ENCODE measurements at places on chromosomes 2 and 18. TPM values are rescaled to one million over a fixed set of nuclear protein-coding genes. Genes with fewer than 3 reads are reported as not detected.

ERICH2 gene
- total RNA-seq = not detected

TWIST2 gene
- not detected for total RNA-seq

HES6 gene
- total RNA-seq = 3.6 TPM

- H3K27me3 ChIP-seq = no peaks in the 10 kb centered on the region
- no peak overlapping the region for H3K4me3 ChIP-seq
- no peaks in the 10 kb centered on the region for H3K4me1 ChIP-seq
Observed at GRCh38 chr2:101063352-101064124, 61.4 kb downstream of the RPL31 start.

GRCh38 chr2:55233658-55233940, 1.1 kb downstream of the RPS27A start:
- no peak for DNase-seq
- peaks cover 38% of the 10 kb centered on the region for H3K36me3 ChIP-seq
- H3K27ac ChIP-seq = peak overlapping the region; percentile 99
- H3K4me3 ChIP-seq = peak overlapping the region; percentile 94
- peaks cover 15% of the 10 kb centered on the region for H3K4me1 ChIP-seq

- no peaks in the 10 kb centered on the region for H3K36me3 ChIP-seq
- no peaks in the 10 kb centered on the region for H3K27me3 ChIP-seq
- no peak overlapping the region for H3K27ac ChIP-seq
- H3K4me1 ChIP-seq = no peaks in the 10 kb centered on the region
Observed at GRCh38 chr2:212669761-212670160, 131.2 kb upstream of the ERBB4 start.

DNA sequence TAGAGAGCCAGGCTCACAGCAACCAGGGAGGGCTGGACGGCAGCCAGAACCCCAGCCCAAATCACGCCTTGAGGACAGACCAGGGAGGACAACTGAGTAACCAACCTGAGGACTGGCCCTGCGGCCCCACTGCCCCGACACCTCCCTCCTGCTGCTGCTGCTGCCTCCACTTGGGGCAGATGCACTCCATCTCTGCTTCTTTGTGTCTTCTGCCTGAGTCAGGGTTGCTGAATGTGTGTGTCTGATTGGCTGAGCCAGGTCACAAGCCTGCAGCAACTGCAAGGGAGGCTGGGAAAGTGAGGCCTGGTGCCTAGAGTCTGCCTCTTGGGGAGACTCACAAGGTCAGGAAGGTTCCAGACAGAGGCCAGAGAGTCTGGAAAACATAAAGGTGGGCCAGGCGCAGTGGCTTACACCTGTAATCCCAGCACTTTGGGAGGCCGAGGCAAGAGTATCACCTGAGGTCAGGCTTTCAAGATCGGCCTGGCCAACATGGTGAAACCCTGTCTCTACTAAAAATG, 83.4 kb downstream of the ZFP36L2 start:
- peak overlapping the region; percentile 46 for H3K4me3 ChIP-seq
- DNase-seq = no peak
- H3K27ac ChIP-seq = peak overlapping the region; percentile 64
- no peaks in the 10 kb centered on the region for H3K36me3 ChIP-seq
- H3K27me3 ChIP-seq = no peaks in the 10 kb centered on the region

- H3K36me3 ChIP-seq = no peaks in the 10 kb centered on the region
- no peak overlapping the region for H3K4me3 ChIP-seq
- no peak overlapping the region for H3K27ac ChIP-seq
- H3K27me3 ChIP-seq = no peaks in the 10 kb centered on the region
Observed at GRCh38 chr2:189047171-189047888, 73.2 kb downstream of the COL3A1 start.

All from T-cell (primary cell).